OCI-M1 (cell line): ENCODE measurements at places on chromosomes 2 and 18.

DNA sequence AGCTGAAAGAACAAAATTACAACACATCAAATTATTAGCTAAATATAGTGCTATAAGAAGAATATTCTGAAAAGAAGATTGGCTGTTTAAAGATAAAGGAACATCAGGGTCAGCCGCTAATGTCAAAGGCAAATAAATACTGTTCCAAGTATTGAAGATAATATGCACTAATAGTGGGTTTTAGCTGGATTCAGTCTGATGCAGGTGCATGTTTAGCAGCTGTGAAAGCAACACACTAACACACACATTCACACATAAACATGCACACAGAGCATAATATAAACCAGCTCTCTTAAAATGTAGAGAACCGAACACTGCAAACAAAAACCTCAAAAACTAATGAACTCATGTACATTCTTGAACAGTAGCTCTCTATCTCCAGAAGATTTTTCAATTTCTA is 634.6 kb downstream of the ERBB4 start:
- no peak for DNase-seq

DNA sequence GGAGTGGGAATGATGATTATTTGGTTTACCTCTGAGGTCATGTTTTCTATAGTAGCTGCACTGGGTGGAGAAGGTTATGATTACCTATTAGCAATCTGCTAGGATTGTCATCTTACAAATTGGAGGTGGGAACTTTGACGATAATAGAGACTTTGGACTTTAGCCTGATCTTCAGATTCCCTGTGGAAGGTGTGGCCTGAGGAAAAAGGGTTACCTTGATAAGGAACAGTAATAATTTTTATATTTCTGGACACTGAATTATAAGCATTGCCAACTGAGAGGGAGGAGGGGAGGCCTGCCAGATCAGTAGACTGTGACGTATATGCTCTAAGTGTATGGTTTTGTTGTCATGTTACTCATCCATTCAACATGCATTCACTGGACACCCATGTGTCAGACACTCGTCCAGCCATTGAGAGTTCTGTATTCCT is 183.4 kb upstream of the FOSL2 start:
- DNase-seq, result no peak

- DNase-seq, result no peak
Observed at GRCh38 chr2:44553456-44553855, 191.7 kb downstream of the CAMKMT start.

GRCh38 chr2:144430722-144431391 is 89.1 kb downstream of the ZEB2 start:
- DNase-seq, result no peak

GRCh38 chr2:45570671-45571334 is 40.3 kb downstream of the SRBD1 start:
- DNase-seq, result no peak

- no peak for DNase-seq
Observed at GRCh38 chr2:503288-503999, 173.8 kb downstream of the TMEM18 start.

- no peak for DNase-seq
Observed at GRCh38 chr2:74546004-74546403, 7.7 kb downstream of the LOXL3 start.

DNA sequence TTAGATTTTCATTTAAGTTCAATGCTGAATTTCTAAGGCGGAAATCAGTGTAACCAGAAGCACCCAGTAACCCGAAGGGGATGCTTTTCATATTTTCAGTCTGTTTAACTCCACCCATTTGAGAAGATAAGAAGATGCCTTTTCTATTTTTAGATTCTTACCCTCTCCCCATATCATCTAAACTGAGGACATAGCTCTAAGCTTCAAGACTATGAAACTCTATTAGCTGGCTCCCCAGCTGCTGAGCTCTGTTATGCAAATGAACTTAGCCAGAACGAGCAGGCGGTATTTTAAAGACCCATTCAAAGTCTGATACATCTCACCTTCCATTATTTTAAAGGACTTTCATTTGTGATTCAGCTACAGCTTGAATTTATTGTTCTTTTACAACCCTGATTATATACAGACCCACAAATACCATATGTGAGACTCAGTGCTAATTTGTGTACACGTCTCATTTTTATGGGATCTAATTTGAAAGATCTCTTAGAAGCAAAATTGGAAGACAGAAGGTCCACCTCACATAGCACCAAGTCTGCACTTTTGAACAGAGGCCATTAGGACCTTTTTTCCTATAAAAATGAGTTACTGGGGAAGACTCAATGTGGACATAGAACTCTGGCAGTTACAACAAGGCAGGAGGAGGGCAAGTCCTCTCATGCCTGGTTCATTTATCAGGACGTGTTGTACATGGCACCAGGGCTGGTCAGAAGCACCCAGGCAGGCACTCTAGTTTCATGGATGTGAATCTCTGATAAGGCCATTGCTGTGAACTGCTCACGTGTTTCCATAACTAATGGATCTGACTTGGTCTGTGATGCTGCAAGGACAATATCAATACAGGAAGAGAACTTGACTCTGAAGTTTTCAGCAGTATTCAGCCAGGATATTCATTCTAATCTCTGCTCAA is 16.3 kb downstream of the CDC42EP3 start:
- DNase-seq, result peak; percentile 13
